Thoracic aorta (tissue), 2 donors: ENCODE measurements at places on chromosomes 1 and 21. TPM values are rescaled to one million over a fixed set of nuclear protein-coding genes. Genes with fewer than 3 reads are reported as not detected.
A peak's percentile ranks its signal among the peaks of the same experiment; 100 is the strongest.

The GFI1 gene
- total RNA-seq = 0.71 TPM

DNA sequence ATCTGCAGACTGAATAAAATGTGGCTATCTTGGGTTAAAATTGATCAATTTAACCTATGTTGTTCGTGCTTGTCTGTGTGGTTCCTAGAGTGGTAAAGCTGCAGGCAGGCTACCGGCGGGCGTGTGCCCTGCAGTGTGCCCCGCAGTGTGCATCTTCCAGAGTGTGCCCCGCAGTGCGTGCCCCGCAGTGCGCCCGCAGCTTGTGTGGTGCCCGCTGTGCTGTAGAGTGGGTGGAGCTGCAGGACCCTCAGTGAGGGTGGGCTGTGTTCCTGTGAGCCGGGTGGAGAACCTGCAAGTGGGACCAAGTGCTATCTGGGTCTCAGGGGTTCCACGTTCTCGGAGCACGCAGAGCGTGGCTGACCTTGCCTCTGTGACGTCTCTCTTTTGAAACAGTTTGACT is 10.7 kb downstream of the RRP1 start:
- H3K36me3 ChIP-seq = peaks cover 47% of the 10 kb centered on the region
- no peak overlapping the region for H3K27ac ChIP-seq
- H3K27me3 ChIP-seq = no peaks in the 10 kb centered on the region
- H3K4me3 ChIP-seq = no peak overlapping the region
- H3K4me1 ChIP-seq = no peaks in the 10 kb centered on the region

The PTPN7 gene
- 6.1 TPM for total RNA-seq

The RIPPLY3 gene
- not detected for total RNA-seq

DNA sequence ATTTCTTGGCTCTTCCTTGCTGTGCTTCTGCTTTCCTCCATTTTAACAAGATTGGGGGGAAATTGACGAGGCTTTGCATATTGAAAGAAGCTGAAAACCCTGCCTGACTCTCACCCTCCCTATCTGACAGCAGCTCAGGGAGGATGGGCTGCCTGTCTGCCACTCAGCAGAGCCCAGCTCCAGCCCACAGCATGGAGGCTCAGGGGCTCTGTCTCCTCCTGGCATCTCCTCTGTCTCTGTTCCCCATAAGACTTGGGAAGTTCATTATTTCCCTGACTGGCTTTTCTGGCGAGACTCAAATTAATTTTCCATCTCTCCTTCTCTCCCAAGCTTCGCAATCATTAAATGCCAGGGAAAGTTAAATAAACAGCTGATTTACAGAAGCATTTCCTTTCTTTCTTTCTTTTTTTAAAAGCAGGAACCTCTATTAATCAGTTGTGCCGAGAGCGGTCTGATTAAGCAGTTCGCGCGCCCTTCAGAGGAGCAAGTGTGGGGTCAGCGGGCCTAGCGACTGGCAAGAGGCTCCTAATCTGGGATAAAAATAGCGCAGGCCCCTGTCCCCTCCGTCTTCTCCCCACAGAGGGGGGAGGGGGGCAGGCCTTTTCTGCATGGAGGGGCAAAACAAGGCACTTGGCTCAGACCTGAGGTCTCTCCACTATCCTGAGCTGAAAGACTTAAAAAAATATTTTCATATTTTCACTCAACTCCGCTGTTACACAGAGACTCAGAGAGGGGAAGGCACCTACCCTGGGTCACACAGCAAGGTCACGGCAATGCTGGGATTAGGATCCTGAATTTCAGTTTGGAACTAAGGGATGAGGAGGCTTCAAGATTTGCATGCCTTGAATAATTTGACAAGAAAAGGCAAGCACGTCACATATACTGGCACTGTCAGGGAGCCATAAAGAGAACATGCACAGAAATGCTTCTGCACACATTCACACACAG is 170.4 kb downstream of the ACTL8 start:
- H3K27ac ChIP-seq = no peak overlapping the region
- no peak for DNase-seq
- H3K4me1 ChIP-seq = no peaks in the 10 kb centered on the region
- H3K4me3 ChIP-seq = no peak overlapping the region
- H3K36me3 ChIP-seq = no peaks in the 10 kb centered on the region

The UMODL1 gene
- total RNA-seq = 0.14 TPM

- H3K27ac ChIP-seq = no peak overlapping the region
- H3K4me1 ChIP-seq = no peaks in the 10 kb centered on the region
- no peaks in the 10 kb centered on the region for H3K36me3 ChIP-seq
- DNase-seq = no peak
Observed at GRCh38 chr1:118751166-118751565, 237.0 kb downstream of the TBX15 start.

The IFI44L gene
- 18.7 TPM for total RNA-seq

The SLC44A5 gene
- total RNA-seq = 0.68 TPM

- no peak overlapping the region for H3K4me3 ChIP-seq
- no peak overlapping the region for H3K27ac ChIP-seq
- peaks cover 29% of the 10 kb centered on the region for H3K36me3 ChIP-seq
- no peak for DNase-seq
- H3K4me1 ChIP-seq = no peaks in the 10 kb centered on the region
Observed at GRCh38 chr21:46500224-46500861, 41.7 kb downstream of the DIP2A start.

GRCh38 chr1:233010146-233010545 is 59.7 kb downstream of the NTPCR start:
- H3K27ac ChIP-seq = no peak overlapping the region
- H3K36me3 ChIP-seq = no peaks in the 10 kb centered on the region
- no peak overlapping the region for H3K4me3 ChIP-seq
- no peak for DNase-seq

DNA sequence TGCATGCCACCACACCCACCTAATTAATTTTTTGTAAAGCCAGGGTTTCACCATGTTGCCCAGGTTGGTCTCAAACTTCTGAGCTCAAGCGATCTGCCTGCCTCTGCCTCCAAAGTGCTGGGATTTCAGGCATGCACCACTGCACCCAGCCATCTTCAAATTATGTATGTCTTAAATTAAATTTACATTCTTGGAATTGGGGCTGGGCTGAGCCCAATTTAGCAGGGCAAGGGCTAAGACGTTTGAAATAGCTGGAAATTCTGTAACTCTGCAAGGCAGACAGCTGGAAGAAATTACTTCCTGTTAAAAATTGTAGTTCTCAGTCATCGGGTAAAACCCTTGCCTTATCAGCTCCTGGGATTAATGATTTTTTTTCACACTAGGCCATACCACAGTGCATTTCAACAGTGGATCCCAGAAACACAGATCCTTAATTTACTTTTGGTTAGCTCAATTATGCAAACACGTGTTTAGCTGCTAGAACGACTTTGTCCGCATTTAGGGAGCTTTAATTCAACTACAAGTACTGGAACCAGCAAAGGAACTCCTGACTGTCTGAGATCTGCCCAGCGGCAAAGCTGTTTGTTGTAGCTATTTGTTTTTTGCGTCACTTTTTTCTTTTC is 83.3 kb downstream of the OLFML3 start:
- H3K27ac ChIP-seq = no peak overlapping the region
- no peak for DNase-seq
- no peaks in the 10 kb centered on the region for H3K4me1 ChIP-seq
- no peaks in the 10 kb centered on the region for H3K27me3 ChIP-seq
- no peaks in the 10 kb centered on the region for H3K36me3 ChIP-seq

GRCh38 chr1:225494789-225495359 is 67.0 kb upstream of the LBR start:
- H3K27me3 ChIP-seq = no peaks in the 10 kb centered on the region
- no peak overlapping the region for H3K27ac ChIP-seq
- DNase-seq = no peak
- H3K4me1 ChIP-seq = no peaks in the 10 kb centered on the region
- no peak overlapping the region for H3K4me3 ChIP-seq
- H3K36me3 ChIP-seq = peaks cover 15% of the 10 kb centered on the region

The TRIM67 gene
- not detected for total RNA-seq

GRCh38 chr1:63877021-63877767 is 103.4 kb downstream of the ROR1 start:
- H3K36me3 ChIP-seq = no peaks in the 10 kb centered on the region
- no peaks in the 10 kb centered on the region for H3K27me3 ChIP-seq
- H3K4me1 ChIP-seq = peaks cover 25% of the 10 kb centered on the region
- peak overlapping the region; percentile 4 for H3K27ac ChIP-seq

DNA sequence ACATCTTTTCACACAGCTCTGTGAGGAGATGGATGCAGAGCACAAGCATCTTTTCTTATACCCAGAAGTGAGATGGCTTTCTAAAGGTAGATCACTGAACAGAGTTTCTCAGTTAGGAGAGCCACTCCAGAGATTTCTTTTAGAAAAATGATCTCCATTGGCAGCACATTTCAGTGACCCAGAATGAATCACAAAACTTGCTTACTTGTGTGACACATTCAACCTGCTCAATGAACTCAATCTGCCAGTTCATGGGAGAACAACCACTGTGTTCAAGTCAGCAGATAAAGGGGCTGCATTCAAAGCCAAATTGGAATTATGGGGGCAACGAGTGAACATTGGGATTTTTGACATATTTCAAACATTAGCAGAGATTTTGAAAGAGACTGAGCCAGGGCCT is 78.3 kb downstream of the UCHL5 start:
- no peaks in the 10 kb centered on the region for H3K4me1 ChIP-seq
- no peak for DNase-seq
- no peaks in the 10 kb centered on the region for H3K36me3 ChIP-seq
- no peaks in the 10 kb centered on the region for H3K27me3 ChIP-seq

The S100A5 gene
- total RNA-seq = not detected

- no peak overlapping the region for H3K4me3 ChIP-seq
- no peaks in the 10 kb centered on the region for H3K27me3 ChIP-seq
- H3K4me1 ChIP-seq = no peaks in the 10 kb centered on the region
- DNase-seq = no peak
- H3K36me3 ChIP-seq = no peaks in the 10 kb centered on the region
- H3K27ac ChIP-seq = no peak overlapping the region
Observed at GRCh38 chr1:197076585-197076984, 9.5 kb upstream of the F13B start.

DNA sequence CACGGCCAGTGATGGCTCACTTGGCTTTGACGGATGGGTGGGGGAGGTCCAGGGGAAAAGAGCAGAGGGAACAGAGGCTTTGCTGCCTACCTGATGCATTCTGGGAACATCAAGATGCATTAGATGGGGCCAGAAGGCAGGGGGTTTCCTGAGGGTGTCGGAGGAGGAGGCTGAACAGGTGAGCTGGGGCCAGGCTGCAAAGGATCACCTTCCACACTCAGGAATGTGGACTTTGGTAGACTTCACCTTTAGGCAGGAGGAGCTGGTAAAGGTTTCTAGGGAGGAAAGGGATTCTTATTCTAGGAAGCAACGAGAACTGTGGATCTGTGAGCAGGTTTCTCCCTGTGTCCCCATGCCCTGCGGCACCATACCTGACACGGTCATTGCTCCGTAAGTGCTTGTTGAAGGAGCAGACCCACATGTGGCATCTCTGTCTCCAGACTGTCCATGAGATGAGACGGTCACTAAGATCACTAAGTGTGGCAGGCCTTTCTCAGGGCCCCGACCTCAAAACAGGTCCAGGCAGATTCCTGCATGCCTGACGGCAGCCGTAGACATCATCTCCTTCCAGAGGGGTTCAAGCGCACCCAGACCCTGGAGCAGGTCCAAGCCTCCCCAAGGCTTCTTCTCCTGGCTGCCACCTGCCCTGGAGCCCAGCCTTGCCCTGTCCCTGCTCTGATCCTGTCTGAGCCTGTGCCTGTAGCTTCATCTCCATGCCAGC is 89.1 kb upstream of the SLC25A33 start:
- no peak overlapping the region for H3K4me3 ChIP-seq
- H3K36me3 ChIP-seq = no peaks in the 10 kb centered on the region
- H3K27ac ChIP-seq = peak overlapping the region; percentile 77
- H3K27me3 ChIP-seq = no peaks in the 10 kb centered on the region
- no peak for DNase-seq

DNA sequence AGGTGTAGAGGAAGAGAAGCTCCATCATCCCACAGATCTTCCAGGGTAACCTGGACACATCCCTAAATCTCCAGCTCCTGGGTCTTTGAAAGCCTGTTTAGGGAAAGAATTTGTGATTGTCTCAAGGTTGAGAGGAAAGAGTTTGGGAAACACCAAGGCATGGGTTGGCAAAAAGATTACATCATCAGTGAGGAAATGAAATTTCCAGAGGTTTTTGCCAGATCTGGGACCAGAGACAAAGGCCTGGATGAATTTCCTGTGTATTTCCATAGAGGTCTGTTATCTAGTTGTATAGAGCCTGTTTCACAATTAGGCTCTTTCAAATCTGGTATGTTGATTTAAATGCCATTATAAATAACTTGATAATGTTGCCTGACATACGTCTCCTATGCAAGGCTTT is 82.3 kb downstream of the GPR89B start:
- H3K4me3 ChIP-seq = no peak overlapping the region
- no peaks in the 10 kb centered on the region for H3K4me1 ChIP-seq
- peaks cover 9% of the 10 kb centered on the region for H3K27me3 ChIP-seq
- no peaks in the 10 kb centered on the region for H3K36me3 ChIP-seq
- DNase-seq = no peak

The OR2L5 gene
- not detected for total RNA-seq

GRCh38 chr21:10464975-10465374 is 56.4 kb upstream of the TPTE start:
- no peaks in the 10 kb centered on the region for H3K36me3 ChIP-seq
- H3K4me1 ChIP-seq = no peaks in the 10 kb centered on the region
- no peaks in the 10 kb centered on the region for H3K27me3 ChIP-seq
- H3K27ac ChIP-seq = no peak overlapping the region

The C1orf167 gene
- total RNA-seq = 4.2 TPM

The SOX13 gene
- total RNA-seq = 33.2 TPM

GRCh38 chr21:42782723-42783242 is 96.6 kb downstream of the WDR4 start:
- no peak for DNase-seq
- H3K27ac ChIP-seq = no peak overlapping the region

The DCDC2B gene
- total RNA-seq = not detected

GRCh38 chr1:198253259-198253658 is 96.5 kb downstream of the NEK7 start:
- H3K27me3 ChIP-seq = no peaks in the 10 kb centered on the region
- DNase-seq = no peak
- H3K36me3 ChIP-seq = no peaks in the 10 kb centered on the region
- H3K4me3 ChIP-seq = no peak overlapping the region
- H3K4me1 ChIP-seq = peaks cover 22% of the 10 kb centered on the region

DNA sequence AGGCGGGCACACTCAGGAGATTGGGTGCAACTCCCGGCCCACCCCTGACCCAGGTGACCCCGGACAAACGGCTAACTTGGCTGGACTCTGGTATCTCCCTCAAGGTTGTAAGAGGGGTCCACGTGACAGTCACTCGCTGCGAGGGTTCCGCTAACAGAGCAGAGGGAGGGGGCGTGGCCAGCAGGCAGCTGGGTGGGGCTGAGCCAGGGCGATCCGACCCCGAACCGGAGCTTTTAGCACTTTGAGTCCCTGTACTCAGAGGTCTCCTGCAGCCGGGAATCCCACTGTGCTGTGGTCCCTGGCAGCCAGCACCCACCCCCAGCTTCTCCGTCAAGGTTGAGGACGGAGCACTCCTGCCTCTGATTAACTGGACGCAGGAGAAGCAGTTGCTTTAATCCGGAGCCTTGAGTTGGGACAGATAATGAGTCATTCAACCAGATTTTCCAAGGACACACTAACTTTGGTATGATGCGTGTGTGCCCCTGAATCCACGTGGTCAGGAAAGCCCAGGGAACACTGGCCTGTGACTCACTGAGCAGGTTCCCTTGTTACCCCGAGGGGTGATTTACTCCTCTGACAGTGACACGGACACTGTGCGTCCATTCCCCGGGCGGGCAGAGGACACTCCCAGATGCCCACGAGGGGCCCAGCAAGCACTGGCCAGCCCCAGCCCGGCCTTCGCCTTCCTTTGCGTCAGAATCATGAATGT is 16.8 kb downstream of the TRPM2 start:
- H3K27me3 ChIP-seq = no peaks in the 10 kb centered on the region
- H3K27ac ChIP-seq = no peak overlapping the region
- H3K36me3 ChIP-seq = no peaks in the 10 kb centered on the region
- DNase-seq = no peak
- no peaks in the 10 kb centered on the region for H3K4me1 ChIP-seq
